ENCODE measurements at places on chromosomes 6 and 20.

DNA sequence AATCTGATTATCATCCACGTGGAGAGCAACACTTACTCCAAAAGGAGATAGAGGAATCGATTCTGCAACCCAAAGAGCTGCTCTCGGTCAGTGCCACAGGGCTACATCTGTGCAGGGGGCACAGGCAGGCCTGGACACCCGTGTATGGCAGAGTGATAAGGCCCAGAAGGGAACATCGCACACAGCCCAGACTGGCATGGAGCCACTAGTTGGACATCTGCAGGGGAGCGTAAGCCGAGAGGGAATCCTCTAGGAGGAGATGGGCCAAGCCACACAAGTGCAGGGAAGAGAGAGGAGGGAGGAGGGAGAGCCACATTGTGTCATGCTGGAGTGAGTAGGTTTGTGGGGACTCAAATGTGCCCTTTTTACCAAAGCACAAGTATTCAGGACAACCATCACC lies 50.4 kb upstream of the ENTPD6 start:
- DNase-seq: no peak

DNA sequence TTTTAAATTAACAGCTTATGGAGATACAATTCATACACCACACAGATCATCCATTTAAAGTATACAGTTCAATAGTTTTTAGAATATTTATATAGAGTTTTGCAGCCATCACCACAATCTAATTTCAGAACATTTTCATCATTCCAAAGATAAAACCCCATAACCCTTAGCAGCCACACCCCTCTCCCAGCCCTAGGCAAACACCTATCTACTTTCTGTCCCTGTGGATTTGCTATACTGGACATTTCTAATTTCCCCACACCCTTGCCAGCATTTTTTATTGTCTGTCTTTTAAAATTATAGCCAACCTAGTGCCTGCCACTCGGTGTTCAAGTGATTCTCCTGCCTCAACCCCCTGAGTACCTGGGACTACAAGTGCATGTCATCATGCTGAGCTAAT lies 23.0 kb upstream of the AKAP7 start:
- no peak for DNase-seq

- DNase-seq: no peak
Observed at GRCh38 chr6:158253248-158253647, 59.0 kb upstream of the TULP4 start.

DNA sequence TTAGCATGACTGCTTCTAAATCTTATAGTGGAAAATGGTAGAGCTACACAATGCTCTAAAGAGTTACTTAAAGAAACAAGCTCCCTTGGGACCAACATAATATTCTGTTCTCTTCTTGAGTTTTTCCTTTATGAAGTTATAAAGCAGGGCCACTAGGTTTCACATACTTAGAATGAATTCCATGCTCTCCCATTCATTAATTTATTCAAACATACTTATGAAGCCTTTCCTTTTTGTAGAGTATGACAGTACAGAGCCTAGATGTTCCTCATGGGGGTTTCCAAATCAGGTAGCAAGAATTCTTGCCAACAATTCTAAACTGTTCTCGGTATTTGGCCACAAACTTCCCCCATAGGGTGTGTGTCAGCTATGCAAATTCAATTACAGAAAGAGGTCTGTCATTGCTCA lies 20.6 kb upstream of the FABP7 start:
- no peak for DNase-seq

- no peak for DNase-seq
Observed at GRCh38 chr6:19999319-20000191, 162.4 kb downstream of the ID4 start.

DNA sequence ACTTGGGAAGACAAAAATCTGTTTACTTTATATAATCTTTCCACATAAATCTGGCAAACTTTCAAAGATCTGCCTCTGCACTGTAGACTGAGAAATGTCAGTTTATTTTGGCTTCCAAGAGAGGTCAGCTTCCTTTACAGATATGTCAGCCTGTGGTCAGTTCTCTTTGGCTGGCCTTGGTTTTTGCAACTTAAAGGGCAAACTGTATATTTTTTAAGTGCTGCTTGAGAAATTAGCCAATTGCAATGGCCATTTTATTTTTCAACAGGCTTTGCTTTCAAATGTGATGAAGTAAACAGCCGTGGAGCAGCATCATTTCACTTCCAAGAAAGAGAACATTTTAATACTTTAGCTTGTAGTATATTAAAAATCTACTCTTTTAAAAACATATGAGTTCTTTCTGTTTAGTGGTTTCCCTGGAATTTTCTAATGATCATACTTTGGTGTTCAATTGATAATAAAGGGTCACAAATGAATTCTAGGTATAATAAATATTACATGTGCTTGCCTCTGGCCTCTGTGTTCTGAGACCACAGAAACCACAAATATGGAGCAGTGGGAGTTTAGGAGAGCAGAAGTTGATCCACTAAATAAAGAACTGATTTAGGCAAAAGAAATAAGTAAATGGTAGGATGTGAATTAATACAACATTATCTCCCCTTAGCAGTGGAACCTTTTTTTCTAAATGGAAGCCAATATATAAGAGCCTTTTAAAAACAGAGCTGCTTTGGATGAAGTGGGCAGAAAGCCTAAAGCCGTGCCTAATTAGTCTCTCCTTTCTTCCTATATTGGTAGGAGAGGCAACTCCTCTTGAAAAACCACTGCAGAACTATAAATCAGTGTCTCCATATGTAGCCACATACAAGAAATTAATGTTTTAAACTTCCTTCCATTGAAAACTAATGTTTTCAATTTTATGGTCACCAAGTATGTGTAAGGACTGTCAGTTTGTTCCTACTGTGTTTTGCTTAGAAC lies 16.2 kb downstream of the ADGRB3 start:
- DNase-seq: peak; percentile 5

DNA sequence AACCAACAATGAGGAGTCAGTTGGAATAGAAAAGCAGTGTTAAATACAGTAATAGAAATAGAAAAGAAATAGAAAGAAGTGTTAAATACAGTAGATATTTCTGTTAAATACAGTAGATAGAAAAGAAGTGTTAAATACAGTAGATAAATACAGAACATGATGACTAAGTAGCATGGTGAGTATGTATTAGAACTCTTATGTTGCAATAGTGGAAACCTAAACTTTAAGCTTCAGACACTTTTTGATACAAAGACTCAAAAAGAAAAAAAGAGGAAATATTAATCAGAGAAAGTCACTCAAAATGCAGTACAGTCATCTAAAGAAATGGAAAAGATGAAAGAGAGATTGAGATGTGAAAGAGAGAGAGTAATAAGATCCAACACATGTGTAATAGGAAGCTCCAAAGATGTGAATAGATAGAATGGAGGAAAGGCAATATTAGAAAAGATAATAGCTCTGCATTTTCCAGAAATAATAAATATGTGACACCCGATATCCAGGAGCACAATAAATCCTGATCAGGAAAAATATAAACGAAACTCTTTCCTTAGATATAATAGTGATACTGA lies 131.5 kb upstream of the KCNK16 start:
- DNase-seq: no peak

GRCh38 chr6:56550301-56550700 lies 92.4 kb downstream of the DST start:
- DNase-seq: no peak

GRCh38 chr6:106446983-106447382 lies 86.5 kb downstream of the CRYBG1 start:
- no peak for DNase-seq

DNA sequence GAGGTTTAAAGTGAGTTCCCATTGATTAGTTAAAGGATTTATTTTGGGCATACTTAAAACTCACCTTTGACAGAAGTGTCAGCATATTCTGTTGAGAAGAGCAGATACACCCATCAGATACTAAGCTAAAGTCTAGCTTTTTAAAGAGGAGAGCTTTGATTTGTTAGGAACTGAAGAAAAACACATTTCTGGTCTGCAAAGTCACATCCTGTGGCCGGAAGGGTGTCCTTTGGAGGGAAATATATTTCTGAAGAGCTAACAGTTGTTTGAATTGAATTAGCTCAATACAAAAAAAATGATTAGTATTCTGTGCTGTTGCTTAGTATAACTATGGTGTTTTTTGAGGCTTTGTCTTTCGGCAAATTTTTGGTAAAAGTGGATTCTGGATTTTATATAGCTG lies 302.7 kb downstream of the RFPL4B start:
- DNase-seq: no peak

GRCh38 chr6:82442061-82442719 lies 78.6 kb downstream of the TPBG start:
- no peak for DNase-seq

DNA sequence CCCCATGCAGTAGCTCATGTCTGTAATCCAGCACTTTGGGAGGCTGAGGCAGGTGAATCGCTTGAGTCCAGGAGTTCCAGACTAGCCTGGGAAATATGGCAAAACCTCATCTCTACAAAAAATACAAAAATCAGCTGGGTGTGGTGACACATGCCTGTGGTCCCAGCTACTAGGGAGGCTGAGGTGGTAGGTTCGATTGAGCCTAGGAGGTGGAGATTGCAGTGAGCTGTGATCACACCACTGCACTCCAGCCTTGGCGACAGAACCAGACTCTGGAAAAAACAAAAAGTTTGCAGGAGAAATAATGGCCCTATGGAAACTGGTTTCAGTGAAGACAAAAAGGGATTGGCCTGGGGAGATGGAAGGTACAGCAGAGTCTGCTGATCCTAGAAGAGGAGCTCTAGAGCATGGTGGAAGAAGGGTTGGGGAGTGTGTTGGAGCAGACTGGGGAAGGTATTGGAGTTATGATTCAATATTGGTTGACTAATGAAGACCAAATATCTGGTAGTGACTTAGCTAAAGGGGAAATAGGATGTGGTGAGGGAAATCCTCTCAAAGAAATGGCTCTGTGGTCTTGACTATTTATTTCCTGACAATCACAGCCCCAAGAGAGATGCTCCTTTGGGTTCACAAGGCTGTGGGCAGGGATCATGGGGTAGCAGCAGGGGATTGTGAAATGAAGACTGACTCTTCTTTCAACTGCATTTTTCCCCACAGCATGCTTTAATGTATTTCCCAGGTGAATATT lies 281.9 kb downstream of the UTRN start:
- DNase-seq: peak; percentile 30

- peak; percentile 30 for DNase-seq
Observed at GRCh38 chr6:151498327-151498726, 4.5 kb downstream of the CCDC170 start.

- no peak for DNase-seq
Observed at GRCh38 chr6:63683071-63683603, 47.5 kb downstream of the PHF3 start.

DNA sequence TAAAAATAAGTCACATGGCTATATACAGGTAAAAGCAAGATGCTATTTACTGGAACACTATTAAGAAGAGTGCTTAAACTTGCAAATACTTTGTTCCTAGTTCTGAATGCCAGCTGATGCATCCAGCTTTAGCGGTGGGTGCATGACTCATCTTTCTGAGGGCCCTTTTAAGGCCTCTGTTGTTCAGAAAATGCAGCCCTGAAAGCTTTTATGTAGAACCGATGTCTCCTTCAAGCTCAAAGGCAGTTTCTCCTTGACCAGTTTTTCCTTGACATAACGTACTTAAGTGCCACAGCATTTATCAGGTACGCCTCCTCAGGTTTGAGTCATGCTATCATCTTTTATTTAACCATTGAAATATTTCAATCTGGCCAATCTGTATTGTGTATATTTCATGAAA lies 82.8 kb downstream of the MLIP start:
- DNase-seq: peak; percentile 41

- DNase-seq: no peak
Observed at GRCh38 chr20:63158352-63158751, 57.6 kb downstream of the YTHDF1 start.

DNA sequence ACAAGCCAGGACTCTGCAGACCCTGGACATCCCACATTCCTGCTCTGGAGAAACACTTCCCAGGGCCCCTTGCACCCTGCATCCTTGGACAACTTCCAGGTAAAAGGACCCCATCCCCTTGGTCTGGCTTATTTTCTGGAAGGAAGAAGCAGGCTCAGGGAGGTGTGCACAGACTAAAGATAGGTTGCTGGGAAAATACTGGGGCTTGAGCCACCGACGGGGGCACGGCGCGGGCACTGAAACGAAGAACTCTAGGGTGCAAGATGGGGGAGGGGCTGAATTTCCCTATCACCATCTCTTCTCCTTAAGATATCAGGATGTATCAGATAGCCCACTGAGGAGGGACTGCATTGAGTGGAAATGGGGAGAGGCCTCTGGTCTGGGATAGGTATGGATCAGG lies 805 bp downstream of the FRS3 start:
- DNase-seq: no peak

- peak; percentile 82 for DNase-seq
Observed at GRCh38 chr20:46400253-46400652, 6.2 kb downstream of the ELMO2 start.
